T-helper 9 cell (primary cell): ENCODE measurements at places on chromosomes 6 and 20.

DNA sequence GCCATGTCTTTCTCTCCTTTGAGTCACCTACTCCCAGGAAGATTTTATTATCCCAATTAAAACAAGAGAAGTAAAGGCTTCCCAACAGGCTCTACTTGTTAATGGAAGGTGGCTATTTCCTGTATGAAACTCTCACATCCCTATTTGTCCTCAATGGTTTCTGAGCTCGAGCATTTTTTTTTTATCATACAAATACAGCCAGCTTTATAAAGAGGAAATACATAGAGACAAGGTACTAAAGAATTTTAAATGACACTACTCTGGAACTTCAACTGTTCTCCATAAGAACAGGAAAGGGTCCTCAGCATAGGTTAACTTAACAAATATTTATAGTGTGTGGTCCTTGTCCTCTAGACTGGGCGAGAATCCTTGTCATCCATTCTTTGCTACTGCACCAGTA is 41.0 kb downstream of the TSHZ2 start:
- DNase-seq: no peak

DNA sequence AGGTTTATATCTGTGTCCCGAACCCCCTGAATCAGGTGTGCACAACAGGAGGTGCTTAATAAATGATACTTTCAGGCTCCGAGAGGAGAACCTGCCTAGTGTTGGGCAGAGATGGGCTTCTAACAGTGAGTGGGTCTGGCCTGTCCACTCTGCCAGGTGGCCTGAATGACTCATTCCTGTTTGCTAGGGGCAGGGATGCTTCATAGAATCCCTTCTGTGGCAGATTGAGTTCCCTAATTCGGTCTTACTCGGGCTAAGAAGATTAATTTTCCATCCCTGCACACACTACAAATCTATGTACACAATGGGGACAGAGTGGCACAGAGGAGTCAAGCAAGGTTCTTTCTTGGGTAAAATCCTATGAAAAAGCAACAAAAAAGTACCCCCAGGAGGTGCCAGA is 19.8 kb downstream of the SDC4 start:
- DNase-seq: no peak

DNA sequence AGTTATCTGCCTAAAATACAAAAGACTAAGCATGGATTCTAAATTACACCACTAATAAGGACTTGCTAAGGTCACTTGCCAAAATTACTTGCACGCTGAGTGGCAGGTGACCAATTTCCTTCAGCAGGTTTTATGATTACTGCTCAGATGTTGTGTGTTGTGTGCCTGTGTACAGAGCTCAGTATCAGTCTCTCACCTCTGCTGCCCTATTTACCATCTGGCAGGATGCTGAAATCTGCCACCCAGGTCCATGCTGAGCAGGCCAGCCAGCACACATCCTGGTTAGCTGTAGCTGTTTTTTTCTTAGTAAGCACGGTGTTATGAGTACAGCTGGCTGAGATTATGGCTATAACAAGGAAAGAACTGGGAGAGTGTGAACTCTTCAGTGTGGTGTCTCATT is 34.0 kb downstream of the ELOVL4 start:
- DNase-seq: no peak

DNA sequence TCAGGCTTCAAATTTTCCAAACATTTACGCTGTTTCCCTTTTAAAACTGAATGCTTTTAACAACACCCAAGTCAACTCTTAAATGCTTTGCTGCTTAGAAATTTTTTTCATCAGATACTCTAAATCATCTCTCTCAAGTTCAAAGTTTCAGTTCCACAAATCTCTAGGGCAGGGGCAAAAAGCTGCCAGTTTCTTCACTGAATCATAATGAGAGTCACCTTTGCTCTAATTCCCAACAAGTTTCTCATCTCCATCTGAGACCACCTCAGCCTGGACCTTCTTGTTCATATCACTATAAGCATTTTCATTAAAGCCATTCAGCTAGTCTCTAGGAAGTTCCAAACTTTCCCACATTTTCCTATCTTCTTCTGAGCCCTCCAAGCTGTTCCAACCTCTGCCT is 69.1 kb downstream of the RNF217 start:
- no peak for DNase-seq
